ENCODE measurements at places on chromosomes 6 and 20.

- no peak for DNase-seq
Measured at GRCh38 chr6:151121900-151122299, 117.9 kb upstream of the AKAP12 start.

DNA sequence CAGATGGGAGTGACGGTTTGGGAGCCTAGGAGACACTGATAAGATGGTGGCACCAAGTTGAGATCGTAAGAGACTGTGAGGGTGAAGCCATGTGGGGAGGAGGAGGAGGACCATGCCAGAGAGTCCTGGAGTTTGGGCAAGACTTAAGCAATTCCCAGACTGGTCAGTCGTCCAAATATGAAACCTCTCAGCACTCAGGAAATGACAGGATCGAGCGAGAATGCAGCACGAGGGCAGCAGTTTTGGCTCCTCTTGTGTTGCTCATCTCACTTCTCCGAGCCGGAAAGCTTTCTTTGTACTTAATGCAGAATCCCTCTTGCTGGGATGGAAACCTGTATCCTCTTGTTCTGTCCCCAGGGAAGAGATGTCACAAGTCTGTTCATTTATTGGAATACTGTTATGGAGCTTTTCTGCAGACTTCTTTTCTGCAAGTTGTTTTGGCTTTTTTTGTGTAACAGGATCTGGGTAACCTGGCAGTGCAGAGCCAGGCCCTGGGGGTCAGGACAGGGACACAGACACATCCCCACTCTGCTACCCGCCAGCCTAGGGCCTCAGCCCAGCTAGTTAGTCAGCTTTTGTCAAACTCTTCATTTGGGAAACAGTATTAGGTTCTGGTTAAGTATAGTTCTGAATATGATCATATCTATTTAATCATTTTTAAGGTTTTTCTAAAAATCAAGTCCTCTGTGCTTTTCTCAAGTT, 34.3 kb downstream of the FNDC1 start:
- DNase-seq = no peak

GRCh38 chr6:162068340-162068739, 659.2 kb downstream of the PRKN start:
- no peak for DNase-seq

DNA sequence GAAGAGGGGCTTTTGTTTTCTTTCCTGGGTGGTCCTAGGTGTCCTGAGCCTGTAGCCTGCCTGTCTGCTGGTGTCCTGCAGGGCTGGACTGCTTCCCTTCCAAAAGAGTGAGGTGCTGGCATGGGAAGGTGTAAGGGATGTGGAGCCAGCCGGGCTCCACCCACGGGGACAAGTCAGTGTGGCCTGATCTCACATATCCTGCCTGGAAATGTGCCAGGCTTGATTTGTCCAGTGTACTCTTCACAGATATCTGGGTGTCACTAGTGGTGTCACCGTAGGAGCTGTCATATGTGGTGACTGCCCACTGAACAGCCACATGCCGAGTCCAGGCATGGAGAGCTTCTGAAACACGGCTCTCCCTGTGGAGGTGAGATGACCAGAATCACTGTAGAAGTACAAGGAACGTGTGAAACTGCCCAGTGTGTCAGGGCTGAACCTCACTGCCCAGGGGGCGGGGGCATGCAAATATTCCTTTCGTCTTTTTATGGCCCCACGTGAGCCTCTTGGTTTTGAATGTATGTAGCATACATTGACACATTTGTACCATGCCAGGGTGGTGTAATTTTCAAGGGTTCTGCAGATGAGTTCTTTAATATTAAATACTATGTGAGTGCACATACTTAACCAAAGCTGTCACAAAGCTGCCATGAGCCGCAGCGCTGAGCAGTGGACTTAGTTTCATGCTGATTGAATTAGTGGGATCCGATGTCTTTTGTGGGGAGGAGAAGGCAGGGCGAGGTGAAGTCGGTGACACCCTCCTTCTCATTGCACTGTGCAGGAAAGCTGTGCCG, 55.8 kb downstream of the CDH4 start:
- no peak for DNase-seq

- DNase-seq = no peak
Measured at GRCh38 chr6:92684386-92684785, 735.0 kb downstream of the EPHA7 start.

GRCh38 chr6:108549741-108550140, 11.0 kb upstream of the FOXO3 start:
- DNase-seq = no peak

DNA sequence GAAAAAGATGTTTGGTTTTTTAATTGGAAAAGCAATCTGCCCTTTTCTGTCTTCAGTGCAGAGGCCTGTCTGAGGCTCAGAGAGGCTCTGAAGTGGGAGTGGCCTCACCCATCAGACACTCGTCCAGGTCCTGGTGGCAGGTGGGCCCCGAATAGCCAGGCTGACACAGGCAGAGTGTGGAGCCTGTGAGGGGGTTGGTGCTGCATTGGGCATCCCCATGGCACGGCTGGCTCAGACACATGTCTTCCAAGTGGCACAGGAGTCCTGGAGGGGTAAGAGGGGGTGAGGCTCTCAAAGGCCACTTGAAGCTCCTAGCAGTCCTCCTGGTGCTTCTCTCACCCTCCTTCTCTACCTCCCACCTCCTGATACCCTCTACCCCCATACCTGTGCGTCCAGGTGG, 3.8 kb downstream of the NOTCH4 start:
- no peak for DNase-seq

DNA sequence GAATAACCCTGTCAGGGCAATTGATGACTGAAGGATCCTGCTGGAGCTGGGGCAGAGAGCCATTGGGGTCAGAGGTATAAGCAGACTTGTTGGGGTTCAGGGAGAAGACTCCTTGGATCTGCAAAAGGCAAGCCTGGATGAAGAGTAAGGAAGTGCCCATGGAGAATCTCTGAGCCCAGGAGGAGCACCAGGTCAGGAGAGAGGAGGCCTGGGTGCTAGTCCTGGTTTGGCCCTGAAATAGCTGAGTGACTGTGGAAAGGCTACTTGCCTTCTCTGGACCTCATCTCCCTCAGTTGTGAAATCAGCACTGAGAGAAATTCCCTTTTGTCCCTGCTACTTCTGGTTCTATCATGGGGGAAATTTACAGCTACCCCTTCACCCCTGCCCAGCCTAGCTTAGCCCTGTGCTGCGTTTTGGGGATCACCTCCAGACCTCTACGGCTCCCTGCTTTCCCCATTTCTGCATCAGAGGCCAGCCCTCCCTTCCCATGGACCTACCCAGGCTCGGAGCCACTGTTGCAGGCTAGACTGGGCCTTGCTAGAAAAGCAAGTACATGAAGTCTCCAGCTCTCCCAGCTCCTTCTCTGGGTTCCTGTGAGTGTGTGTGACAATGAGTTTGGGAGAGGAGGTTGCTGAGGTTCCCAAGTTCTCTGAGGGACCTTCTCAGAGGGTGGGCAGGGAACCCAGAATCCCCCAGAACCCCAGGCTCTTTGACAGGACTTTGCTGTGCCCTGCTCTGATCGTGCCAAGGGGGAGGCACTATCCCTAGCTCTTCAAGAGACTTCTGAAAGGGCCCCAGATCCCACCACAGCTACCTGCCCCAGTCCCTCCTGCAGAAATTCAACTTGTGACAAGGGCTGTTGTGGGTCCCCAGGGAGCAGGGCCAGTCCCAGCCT, 2.3 kb upstream of the NCR2 start:
- DNase-seq = no peak

Data from left hindlimb (tissue), 1 donor.